ENCODE measurements at places on chromosomes 13 and 19.

GRCh38 chr19:14576363-14576762, 4.5 kb upstream of the NDUFB7 start:
- no peak for DNase-seq

DNA sequence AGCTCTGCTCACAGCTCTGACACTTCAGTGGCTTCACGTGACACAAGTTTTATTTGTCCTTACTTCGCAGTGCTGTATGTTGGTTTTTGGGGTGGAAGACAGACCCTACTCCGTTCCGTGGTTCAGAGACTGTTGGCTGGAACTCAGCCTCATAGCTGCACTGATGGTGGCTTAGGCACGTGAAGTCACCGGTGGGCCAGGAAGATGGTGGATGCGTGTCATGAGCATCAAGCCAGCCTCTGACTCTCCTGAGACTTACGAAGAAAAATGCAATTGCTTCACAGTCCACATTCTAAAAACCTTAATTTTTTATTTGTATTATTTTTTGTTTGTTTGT, 161.4 kb upstream of the SOX1 start:
- no peak for DNase-seq

DNA sequence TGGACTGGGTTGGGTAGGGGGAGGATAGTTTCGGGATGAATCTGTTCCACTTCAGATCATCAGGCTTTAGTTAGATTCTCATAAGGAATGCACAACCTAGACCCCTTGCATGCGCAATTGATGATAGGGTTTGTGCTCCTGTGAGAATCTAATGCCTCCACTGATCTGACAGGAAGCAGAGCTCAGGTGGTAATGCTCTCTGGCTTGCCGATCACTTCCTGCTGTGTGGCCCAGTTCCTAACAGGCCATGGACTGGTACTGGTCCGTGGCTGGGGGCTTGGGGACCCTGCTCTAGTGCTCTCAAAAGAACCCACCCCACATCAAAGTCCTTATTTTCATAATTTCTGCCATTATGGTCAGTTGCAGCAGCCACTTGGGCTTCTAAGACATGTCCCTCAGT, 30.1 kb downstream of the DNAJC3 start:
- no peak for DNase-seq

- DNase-seq: no peak
Observed at GRCh38 chr13:110256126-110256905, 50.6 kb downstream of the COL4A1 start.

GRCh38 chr19:2981898-2982297, 4.5 kb downstream of the TLE6 start:
- DNase-seq: no peak

DNA sequence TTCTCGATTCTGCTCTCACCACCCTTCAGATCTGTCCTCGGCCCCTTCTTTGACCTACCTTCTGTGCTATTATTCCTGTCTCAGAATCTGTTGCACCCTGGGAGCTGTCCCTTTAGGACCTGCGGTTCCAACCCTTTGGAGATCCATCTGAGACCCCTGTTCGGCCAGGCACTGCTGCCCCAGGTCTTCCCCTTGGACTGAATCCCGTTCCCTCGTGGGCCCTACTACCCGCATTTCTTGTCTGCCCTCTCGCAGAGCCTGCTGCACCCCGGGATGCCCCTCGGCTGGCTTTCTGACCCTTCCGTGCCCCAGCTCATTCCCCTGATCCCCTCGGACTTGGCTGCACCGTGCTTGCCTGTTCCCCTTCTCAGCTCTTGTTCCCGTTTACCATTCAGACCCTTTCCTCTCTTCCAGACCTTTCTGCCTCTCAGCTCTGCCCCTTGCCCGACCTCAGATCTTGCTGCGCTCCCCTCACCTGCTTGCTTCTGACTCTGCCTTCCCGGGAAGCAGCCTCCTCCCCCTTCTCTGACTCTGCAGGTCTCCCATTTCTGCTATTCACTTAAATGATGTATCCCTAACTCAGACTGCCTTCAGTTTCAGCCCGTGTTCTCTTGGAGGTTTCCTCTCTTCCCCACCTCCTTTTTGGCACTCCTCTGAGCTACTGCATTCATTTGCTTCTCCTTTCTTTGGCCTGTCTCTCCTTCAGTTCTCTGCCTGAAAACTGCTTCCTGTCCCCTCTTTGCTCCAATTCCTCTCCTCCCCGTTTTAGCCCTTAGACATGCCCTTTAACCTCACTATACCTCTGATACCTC, 1.1 kb downstream of the ARHGAP35 start:
- DNase-seq: no peak

DNA sequence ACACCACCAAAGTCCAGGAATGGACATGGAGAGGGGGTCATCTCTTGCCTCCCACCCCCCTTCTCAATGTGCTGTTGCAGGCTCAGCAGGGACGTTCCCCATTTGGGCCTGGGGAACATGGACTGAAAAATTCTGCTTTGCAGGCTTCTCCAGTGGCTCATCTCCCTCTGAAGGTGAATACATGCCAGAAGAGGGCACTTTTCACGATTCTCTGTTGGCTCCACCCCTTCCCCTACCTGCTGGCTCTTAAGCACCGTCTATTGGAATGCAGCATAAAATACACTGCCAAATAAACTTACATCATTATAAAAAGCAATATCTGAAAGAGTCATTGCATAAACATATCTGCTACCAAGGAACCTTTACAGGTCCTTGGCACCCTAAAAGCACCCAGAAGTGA, 35.7 kb downstream of the NHLRC3 start:
- DNase-seq: no peak

- DNase-seq: no peak
Observed at GRCh38 chr13:88622362-88622973, 951.3 kb downstream of the SLITRK5 start.

GRCh38 chr13:112145551-112146360, 78.8 kb downstream of the SOX1 start:
- no peak for DNase-seq

DNA sequence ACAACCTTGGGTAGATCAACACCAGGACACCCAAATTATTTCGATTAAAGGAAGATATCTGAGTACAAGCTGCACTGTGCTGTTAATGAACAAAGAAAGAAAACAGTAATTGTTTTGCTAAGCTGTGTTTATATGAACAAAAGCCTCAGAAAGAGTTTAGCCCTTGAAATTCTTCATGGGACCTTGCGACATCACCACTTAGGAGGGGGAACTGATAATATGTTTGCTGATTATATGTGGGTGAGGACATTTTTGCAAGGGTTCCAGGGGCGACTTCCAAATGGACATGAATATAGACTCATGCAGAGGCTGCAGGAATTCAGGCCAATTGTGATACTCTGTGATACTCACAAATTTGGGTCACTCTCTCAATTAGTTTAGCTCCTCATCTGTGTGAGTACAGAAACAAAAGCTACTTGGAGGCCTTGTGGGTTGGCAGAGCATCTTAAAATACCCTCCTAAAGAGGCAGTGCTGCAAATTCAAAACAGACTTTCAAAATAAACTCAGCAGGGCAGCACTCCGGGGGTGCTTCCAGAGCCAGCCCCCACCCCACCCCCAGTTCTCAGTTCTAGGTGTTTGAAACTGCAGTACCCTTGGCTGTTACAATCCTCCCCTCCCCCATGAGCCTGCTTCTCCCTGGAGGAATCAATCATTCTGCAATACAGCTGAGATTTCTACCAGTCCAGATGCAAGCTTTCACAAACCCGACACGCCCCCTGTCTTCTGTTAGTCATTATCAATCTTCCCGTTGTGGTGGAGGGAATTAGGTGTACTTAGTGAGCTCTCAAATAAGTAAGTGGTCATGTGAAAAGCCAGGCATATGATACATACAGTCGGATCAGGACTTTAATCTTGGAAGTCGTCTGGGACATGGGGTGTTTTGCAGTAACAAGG, 97.0 kb upstream of the MBNL2 start:
- peak; percentile 50 for DNase-seq

GRCh38 chr19:32809254-32809653, 60.3 kb downstream of the SLC7A9 start:
- no peak for DNase-seq

DNA sequence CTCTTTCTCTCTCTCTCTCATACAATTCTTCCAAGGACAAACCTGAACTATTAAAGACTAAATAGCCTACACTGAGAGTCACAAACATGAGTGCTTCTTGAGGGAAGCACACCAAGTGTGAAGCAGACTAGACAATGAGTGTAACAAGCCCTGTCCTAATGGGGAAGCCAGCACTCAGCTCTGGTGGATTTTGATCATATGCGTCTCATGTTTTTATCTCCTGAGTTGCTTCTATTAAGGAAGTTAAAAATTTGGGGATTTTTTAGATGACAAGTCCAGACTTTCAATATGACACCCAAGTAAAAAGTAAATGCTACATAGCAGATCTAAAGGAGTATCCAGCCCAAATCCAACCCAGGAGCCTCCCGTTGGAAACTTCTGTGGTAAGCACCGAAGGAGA, 437.8 kb downstream of the RFC3 start:
- no peak for DNase-seq

GRCh38 chr19:44875666-44876451, 15.2 kb upstream of the TOMM40 start:
- no peak for DNase-seq

- DNase-seq: no peak
Observed at GRCh38 chr13:100542826-100543156, 45.8 kb downstream of the GGACT start.

GRCh38 chr13:32669030-32669646, 82.9 kb downstream of the PDS5B start:
- DNase-seq: peak; percentile 12

DNA sequence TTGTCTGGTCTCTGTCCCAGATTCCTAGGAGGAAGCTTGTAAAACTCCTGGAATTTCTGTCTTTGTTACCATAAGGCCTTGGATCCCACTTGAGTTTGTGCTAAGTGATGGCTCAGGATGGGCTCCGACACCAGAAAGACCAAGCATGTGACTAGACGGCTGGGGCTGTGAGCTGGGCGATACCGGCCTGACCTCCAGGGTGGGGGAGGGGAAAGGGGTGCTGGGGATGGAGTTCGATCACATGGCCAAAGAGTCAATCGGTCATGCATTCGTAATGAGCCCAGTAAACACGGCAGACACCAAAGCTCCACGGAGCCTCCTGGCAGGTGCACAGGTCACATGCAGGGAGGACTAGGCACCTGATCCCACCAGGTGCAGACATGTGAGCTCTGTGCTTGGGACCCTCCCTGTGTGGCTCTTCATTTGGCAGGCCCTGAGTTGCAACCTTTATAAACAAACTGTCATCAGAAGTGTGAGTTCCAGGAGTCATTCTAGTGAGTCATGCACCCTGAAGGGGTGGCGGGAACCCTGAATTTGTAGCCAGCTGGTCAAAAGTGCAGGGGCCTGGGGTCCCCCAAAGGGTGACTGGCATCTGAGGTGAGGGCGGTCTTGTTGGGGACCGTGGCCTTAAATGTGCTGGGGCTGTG, 27.1 kb downstream of the ELAVL1 start:
- no peak for DNase-seq

- DNase-seq: no peak
Observed at GRCh38 chr13:111505175-111505777, 184.8 kb downstream of the TEX29 start.

DNA sequence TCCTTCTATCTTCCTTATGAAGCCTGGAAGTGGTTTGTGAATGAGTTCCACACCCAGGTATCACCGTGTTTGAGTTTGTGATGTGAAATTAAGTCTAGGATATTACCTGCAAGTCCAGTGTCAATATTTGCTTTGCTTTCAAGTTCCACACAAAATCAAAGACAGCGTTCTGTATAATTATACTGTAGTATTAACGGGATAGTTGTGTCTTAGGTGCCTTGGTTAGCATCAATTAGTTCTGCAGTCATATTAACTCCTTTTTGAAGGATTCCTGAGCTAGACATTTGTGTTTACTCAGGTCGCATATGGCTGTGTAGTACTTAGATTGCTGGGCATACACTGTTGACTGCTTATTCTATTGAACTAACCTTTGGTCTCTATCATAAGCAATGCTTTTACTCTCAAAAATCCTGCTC, 54.4 kb downstream of the ERCC5 start:
- DNase-seq: no peak

GRCh38 chr19:28859811-28860210, 353.1 kb downstream of the UQCRFS1 start:
- no peak for DNase-seq

GRCh38 chr13:31151837-31152236, 9.9 kb downstream of the HSPH1 start:
- DNase-seq: no peak

DNA sequence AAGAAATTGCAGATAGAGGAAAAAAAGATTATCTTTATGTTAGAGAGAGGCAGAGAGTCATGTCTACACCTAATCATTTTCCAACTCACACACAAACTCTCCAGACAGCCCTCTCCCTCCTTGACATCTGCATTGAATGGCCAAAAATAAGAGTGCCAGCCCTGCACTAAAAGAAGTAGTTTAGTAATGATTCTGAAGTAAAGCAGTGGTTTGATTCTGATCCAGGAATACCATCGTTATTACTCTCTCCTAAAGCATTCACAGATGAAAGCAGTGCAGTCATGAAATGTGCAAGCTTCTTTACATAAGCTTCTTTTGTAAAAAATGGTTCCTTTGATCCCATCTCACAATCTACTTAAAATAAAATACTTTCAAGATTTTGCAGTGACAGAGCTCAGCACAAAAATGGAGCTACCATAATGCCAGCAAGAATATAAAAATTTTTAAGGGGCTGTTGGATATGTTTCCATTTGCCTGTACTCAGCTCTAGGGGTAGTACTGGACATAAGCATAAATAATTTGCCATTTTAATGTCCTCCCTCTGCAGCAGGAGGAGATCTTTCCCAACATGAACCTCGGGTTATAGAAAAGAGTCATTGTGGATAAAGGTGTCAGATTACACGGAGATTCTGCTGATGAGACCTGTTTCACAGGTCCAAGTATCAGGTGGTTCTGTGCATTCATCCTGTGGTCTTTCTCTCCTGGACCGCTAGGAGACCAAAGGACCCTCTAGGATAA, 406.3 kb downstream of the DCT start:
- DNase-seq: peak; percentile 1

GRCh38 chr13:90403330-90404082, 944.0 kb upstream of the MIR17HG start:
- no peak for DNase-seq

DNA sequence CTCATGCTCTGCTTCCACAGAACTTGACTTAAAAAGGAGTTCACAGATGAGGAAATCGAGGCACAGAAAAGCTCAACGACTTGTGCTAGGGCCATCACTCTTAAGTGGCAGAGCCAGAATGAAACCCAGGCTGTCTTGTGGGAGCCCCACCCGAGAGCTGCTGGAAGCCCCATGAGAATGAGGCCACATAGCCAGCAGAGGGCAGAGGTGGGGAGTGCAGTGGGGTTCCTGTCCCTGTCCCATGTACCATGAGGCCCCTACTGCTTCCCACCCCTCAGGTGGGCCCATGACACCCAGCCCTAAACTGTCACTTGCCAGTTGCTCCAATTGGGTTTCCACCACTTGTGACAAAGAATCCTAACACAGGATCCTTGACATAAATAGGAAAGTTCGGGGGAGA, 175.9 kb downstream of the IRS2 start:
- DNase-seq: no peak

GRCh38 chr13:110258876-110259631, 47.9 kb downstream of the COL4A1 start:
- DNase-seq: no peak

GRCh38 chr19:46812977-46813838, 24.8 kb upstream of the SLC1A5 start:
- no peak for DNase-seq

Measured in NCI-H1436 treated with DMSO at 0.1 percent for 48 hours (cell line).